ENCODE measurements at places on chromosomes 16 and 17. TPM values are rescaled to one million over a fixed set of nuclear protein-coding genes. Genes with fewer than 3 reads are reported as not detected.

The NOD2 gene
- total RNA-seq = 0.50 TPM

The TBC1D3E gene
- not detected for total RNA-seq

The HASPIN gene
- 0.29 TPM for total RNA-seq

The HOXB2 gene
- total RNA-seq = 0.81 TPM

The ADAT1 gene
- total RNA-seq = 18.4 TPM

The BIRC5 gene
- 0.50 TPM for total RNA-seq

The ALOX15B gene
- not detected for total RNA-seq

- no peak overlapping the region for H3K27ac ChIP-seq
- no peaks in the 10 kb centered on the region for H3K27me3 ChIP-seq
- no peaks in the 10 kb centered on the region for H3K4me1 ChIP-seq
Measured at GRCh38 chr17:56891751-56892150, 22.1 kb downstream of the TRIM25 start.

DNA sequence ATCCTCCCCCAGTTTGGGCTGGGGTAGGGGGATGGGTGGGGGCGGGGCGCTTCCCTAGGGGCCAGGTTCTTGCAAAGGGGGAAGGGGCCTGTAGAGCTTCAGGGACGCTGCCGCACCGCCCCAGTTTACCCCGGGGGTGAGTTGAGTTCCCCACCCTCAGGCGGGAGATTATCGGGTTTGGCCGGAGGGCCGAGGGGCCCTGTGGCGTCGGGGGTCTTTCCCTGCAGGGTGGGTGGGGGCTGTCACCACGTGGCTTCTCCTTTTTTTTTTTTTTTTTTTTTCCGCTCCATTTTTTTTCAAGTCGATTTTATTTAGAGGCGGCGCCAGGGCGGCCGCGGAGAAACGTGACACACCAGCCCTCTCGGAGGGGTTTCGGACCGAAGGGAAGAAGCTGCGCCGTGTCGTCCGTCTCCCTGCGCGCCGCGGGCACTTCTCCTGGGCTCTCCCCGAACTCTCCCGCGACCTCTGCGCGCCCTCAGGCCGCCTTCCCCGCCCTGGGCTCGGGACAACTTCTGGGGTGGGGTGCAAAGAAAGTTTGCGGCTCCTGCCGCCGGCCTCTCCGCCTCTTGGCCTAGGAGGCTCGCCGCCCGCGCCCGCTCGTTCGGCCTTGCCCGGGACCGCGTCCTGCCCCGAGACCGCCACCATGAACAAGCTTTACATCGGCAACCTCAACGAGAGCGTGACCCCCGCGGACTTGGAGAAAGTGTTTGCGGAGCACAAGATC lies at the start of gene IGF2BP1:
TSS of gene IGF2BP1 (plus strand) at position 283 of the 724 bp plus-strand sequence. CDS start at position 644, 361 bp downstream.
- no peak within 1 kb of the TSS for H3K27ac ChIP-seq
- H3K4me3 ChIP-seq = peak within 1 kb of the TSS; percentile 18
- peaks cover 98% of the 10 kb centered on the region for H3K27me3 ChIP-seq

- H3K4me1 ChIP-seq = no peaks in the 10 kb centered on the region
- H3K27me3 ChIP-seq = no peaks in the 10 kb centered on the region
- no peaks in the 10 kb centered on the region for H3K36me3 ChIP-seq
- no peak for DNase-seq
- no peak overlapping the region for H3K27ac ChIP-seq
Measured at GRCh38 chr17:76166906-76167305, 25.9 kb upstream of the FOXJ1 start.

- H3K27me3 ChIP-seq = no peaks in the 10 kb centered on the region
- no peak overlapping the region for H3K4me3 ChIP-seq
- no peaks in the 10 kb centered on the region for H3K4me1 ChIP-seq
- H3K27ac ChIP-seq = no peak overlapping the region
- no peak for DNase-seq
Measured at GRCh38 chr17:5219536-5219935, 15.1 kb downstream of the SCIMP start.

DNA sequence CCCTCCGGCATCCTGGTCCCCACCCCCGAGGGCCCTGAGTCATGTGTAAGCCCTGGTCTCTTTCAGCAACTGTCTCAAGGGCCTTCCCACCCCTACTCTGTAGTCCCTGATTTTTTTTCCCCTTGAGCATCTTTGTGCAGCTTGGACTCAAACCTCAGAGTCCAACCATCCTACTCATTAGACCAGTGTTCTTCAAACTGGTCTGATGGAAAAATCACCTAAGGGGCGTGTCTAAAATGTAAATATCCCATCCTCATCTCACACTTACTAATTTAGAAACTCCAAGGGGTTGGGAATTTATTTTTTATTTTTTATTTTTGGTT lies 624 bp downstream of the G6PC3 start:
- no peak for DNase-seq
- H3K4me1 ChIP-seq = peaks cover 31% of the 10 kb centered on the region
- H3K27me3 ChIP-seq = no peaks in the 10 kb centered on the region
- H3K27ac ChIP-seq = peak overlapping the region; percentile 89
- H3K4me3 ChIP-seq = peak overlapping the region; percentile 85

DNA sequence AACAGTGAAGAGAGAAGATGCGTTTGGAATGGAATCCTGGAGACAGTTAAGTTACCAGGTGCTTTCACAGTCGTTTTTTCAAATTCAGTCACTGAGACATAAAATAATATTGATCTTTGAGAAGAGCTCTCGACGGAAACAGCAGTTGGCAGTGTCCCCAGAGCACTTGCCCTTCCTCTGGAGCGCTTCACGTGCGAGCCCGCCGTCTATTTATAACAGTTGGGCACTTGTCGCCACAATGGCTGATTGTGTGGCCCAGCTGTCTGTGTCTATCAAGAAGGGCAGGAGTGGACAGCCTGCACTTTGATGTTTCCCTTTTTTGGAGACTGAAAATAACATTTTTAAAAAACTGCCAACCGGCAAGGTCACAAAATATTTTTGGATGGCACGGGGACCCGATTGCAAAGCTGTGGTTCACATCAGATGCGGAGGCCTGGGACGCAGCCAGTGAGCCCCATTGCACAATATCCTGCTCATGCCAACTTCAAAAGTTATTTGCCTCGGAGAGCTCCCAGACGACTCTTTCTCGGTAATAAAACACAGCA lies 62.9 kb downstream of the ADCY9 start:
- H3K27me3 ChIP-seq = no peaks in the 10 kb centered on the region
- peak; percentile 90 for DNase-seq
- peak overlapping the region; percentile 20 for H3K4me3 ChIP-seq
- H3K36me3 ChIP-seq = no peaks in the 10 kb centered on the region
- peak overlapping the region; percentile 87 for H3K27ac ChIP-seq

- no peak overlapping the region for H3K27ac ChIP-seq
- DNase-seq = peak; percentile 69
- peaks cover 31% of the 10 kb centered on the region for H3K36me3 ChIP-seq
- H3K4me3 ChIP-seq = no peak overlapping the region
Measured at GRCh38 chr16:70470927-70471341, 16.5 kb downstream of the FCSK start.

DNA sequence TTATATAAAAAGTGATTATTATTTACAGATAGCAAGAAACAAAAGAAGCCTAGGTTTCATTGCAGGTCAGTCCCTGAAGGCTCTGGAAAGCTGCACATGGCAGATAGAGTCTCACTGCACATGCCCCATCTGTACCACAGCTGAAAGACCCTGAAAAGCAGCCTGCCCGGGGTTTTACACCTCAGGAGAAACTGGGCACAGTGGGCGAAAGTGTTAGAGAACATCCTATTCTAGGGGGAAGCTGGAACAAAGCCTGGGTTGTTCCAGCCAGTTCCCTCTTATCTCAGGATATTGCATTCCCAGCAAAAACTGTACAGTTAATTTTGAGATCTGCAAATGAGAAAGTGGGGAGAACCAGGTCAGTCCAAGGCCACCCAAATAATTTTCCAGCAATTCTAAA lies 419.7 kb downstream of the CNTNAP4 start:
- no peaks in the 10 kb centered on the region for H3K36me3 ChIP-seq
- H3K4me1 ChIP-seq = no peaks in the 10 kb centered on the region
- no peaks in the 10 kb centered on the region for H3K27me3 ChIP-seq

DNA sequence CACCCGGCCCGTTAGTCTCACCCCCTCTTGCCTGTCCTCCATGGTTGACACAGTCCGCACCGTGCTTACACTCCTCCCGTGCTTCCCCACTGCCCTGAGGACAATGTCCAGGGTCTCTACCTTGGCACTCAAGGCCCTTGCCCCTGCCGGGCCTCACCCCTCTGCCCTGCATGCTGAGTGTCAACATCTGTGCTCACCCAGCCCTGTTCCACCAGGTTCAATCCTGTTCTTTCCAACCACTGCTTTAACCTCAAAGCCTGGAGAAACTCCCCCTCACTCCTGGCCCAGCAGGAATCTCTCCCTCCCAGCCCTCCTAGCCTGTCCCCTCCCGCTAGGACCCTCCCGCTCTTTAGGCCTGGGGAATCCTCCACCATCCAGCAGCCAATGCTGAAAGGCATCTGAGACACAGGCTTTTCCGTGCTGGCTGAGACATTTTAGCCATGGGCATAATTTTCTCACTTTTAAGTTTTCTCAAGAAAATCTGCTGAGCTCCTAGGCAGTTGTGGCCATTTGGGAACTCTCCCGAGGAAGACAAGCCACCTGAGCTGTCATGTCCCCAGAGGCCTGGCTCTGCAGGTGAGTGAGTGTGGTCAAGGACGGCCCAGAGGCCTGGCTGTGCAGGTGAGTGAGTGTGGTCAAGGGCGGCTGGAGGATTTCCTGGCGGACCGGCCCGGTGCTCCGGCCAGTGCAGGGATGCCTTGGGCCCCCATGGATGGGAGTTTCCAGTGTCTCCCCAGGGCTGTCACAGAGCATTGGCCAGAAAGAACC lies 10.8 kb upstream of the P2RX1 start:
- no peak for DNase-seq
- H3K4me3 ChIP-seq = no peak overlapping the region
- H3K36me3 ChIP-seq = peaks cover 5% of the 10 kb centered on the region
- no peaks in the 10 kb centered on the region for H3K27me3 ChIP-seq
- H3K27ac ChIP-seq = no peak overlapping the region

GRCh38 chr17:47850692-47851573 lies at the start of gene SP6:
SP6 (minus strand) TSS chr17:47851163; CDS start chr17:47848429, 2,734 bp downstream.
- peaks cover 7% of the 10 kb centered on the region for H3K4me1 ChIP-seq
- H3K27ac ChIP-seq = no peak within 1 kb of the TSS
- no peaks in the 10 kb centered on the region for H3K36me3 ChIP-seq
- peaks cover 30% of the 10 kb centered on the region for H3K27me3 ChIP-seq
- DNase-seq = peak; percentile 65

- H3K27ac ChIP-seq = no peak overlapping the region
- H3K4me3 ChIP-seq = no peak overlapping the region
- peaks cover 13% of the 10 kb centered on the region for H3K27me3 ChIP-seq
- DNase-seq = no peak
- no peaks in the 10 kb centered on the region for H3K36me3 ChIP-seq
Measured at GRCh38 chr17:49510720-49511110, 15.6 kb downstream of the NGFR start.

GRCh38 chr17:80633207-80633606 lies 88.6 kb downstream of the RPTOR start:
- no peaks in the 10 kb centered on the region for H3K36me3 ChIP-seq
- no peaks in the 10 kb centered on the region for H3K27me3 ChIP-seq
- no peaks in the 10 kb centered on the region for H3K4me1 ChIP-seq

DNA sequence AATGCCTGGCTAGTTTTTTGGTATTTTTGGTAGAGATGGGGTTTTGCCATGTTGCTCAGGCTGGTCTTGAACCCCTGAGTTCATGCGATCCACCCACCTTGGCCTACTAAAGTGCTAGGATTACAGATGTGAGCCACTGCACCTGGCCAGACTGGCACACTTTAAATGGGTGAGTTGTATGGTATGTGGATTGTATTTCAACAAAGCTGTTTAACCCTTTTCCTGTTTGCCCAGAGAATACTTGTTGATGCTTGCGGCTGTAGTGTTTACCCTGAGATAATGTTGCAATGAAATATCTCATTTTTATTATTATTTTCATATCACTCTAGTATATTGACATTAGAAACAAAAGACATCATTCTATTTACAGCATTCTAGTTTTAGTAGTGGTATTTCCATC lies 17.1 kb upstream of the TMEM94 start:
- no peak overlapping the region for H3K27ac ChIP-seq
- H3K36me3 ChIP-seq = no peaks in the 10 kb centered on the region
- H3K4me3 ChIP-seq = no peak overlapping the region
- no peak for DNase-seq

DNA sequence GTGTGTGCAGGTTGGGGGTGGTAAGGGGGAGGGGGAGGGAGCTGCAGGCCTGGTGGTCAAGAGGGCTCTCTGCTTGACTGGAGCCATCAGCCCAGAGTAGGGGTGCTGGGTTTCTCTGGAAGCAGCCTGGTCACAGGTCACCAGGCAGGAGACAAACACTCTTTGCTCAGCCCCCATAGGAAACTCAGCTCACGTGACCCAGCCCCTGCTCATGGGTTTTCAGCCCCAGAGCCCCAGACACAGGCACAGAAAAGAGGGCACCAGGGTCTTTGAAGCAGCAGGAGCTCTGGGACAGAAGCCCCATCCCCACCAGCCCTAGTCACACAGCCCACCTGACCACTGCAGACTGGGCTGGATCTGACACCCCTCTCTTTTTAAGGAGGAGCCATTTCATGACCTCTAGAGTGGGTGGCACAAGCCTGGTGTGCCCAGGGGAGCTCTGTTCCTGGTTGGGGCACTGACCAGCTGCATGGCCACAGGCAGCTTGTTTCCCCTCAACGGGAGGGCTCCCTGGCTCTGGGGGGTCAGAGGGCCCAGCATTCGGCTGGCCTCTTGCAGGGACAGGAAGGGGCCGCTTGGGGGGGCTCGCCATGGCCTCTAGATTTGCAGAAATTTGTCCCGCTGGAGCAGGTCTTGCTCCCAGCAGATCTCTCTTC lies 13.8 kb upstream of the CD79B start:
- no peak overlapping the region for H3K27ac ChIP-seq
- no peaks in the 10 kb centered on the region for H3K27me3 ChIP-seq
- H3K36me3 ChIP-seq = no peaks in the 10 kb centered on the region
- H3K4me1 ChIP-seq = no peaks in the 10 kb centered on the region
- H3K4me3 ChIP-seq = no peak overlapping the region

- H3K27ac ChIP-seq = no peak overlapping the region
- H3K36me3 ChIP-seq = no peaks in the 10 kb centered on the region
- H3K27me3 ChIP-seq = no peaks in the 10 kb centered on the region
Measured at GRCh38 chr16:27566417-27566816, 16.5 kb downstream of the KATNIP start.

- no peak overlapping the region for H3K27ac ChIP-seq
- no peaks in the 10 kb centered on the region for H3K27me3 ChIP-seq
- peak; percentile 40 for DNase-seq
- H3K4me1 ChIP-seq = no peaks in the 10 kb centered on the region
Measured at GRCh38 chr16:70467113-70467512, 12.7 kb downstream of the FCSK start.

DNA sequence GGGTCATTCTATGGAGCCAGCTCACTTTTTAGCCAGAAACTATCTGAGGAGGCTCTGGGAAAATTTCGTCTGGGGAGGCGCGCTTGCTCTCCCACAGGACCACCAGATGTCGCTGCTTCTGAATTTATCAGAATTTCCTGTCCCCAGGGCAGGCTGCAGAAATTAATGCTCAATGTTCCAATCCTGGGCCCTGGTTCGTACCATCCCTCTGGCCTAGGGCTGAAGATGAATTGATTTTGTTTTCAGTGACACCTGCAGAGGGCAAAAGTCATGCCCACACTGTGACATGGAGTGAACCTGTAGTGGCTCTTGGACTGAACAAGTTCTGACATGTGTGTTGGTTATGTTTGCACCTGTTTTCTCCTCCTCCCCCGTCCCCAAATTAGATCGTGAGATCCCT lies 482.6 kb downstream of the NPIPA7 start:
- H3K4me3 ChIP-seq = no peak overlapping the region
- no peak overlapping the region for H3K27ac ChIP-seq
- H3K4me1 ChIP-seq = no peaks in the 10 kb centered on the region
- H3K27me3 ChIP-seq = peaks cover 8% of the 10 kb centered on the region
- peak; percentile 52 for DNase-seq

- no peak overlapping the region for H3K4me3 ChIP-seq
- H3K4me1 ChIP-seq = no peaks in the 10 kb centered on the region
- DNase-seq = no peak
- no peaks in the 10 kb centered on the region for H3K36me3 ChIP-seq
Measured at GRCh38 chr17:20313306-20313705, 154.0 kb downstream of the LGALS9B start.

Data from heart left ventricle (tissue), 16 donors.